ENCODE measurements at places on chromosomes 5 and 9.

- DNase-seq, result no peak
Observed at GRCh38 chr9:119951591-119951990, 582.4 kb upstream of the BRINP1 start.

GRCh38 chr9:133635098-133635497, 1.1 kb upstream of the DBH start:
- DNase-seq, result no peak

DNA sequence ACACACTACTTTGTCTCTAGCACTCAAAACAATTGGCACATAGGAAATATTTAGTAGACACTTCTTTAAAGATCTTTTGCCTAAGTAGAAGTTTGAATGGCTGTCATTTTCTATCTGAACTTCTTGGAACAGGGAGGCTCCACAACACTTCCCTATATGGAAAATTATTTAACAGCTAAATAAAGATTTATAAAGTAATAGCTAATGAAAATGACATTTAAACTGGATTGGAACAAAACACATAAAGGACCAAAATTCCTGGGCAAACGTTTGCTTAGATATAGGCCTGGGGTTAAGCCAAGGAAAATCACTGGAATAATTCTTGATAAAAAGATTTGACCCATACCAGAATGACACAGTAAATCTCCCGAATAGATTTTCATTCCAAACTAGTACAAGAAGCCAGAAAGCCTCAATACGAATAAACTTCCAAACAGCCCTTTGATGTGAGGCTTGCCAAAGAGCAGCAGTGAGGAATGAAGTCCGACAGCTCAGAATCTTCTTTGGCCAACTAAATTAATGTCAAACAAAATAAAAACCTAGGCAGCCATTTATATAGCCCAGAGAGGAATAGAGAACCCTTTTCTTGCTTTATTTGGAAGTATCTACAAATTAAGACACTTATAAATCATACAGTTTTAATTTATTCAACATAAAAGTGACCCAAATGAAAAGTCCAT, 20.3 kb upstream of the RNF180 start:
- DNase-seq, result no peak

DNA sequence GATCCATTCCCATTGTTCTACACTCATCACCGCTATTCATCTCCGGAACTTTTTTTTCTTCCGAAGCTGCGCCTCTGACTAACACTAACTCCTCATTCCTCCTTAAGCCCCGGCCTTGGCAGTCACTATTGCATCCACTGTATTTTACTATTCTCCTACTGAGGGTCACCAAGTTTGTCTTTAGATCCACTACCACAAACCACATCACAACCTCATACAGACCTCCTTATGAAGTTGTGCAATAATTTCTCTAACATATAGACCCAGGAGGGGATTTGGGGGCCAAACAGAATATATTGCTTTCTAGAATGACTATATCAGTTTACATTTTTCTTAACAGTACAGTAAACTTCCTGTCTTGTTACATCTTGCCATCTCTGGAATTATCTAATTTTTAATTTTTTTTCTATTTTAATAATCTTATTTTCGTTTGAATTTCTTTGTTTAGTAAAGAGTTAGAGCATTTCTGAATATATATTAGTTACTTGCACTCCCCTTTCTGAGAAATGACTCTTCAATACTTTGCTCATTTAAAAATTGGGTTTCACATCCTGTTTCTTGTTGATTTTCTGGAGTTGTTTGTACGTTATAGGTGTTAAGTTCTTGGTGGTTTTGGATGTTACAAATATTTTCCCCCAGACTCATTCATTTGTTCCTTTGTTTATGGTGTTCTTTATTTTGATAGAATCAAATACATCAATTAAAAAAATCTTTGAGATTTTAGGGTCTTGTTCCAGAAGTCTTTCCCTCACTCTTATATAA, 37.1 kb downstream of the DMRT2 start:
- DNase-seq, result no peak

DNA sequence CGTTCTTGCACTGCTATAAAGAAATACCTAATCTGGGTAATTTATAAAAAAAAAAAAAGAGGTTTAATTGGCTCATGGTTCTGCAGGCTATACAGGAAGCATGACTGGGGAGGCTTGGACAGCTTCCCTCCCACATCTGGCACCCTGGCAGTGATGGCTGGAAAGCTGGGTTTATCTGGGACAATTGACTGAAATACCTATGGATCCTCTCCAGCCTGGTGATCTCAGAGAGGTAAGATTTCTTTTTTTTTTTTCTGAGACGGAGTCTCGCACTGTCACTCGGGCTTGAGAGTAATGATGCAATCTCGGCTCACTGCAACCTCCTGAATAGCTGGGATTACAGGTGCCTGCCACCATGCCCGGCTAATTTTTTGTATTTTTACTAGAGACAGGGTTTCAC, 22.7 kb upstream of the UGCG start:
- no peak for DNase-seq
